ENCODE measurements at places on chromosomes 12 and 14. TPM values are rescaled to one million over a fixed set of nuclear protein-coding genes. Genes with fewer than 3 reads are reported as not detected.

The CMA1 gene
- total RNA-seq = not detected

The TMEM253 gene
- total RNA-seq = not detected

The OR6C2 gene
- total RNA-seq = not detected

The ZNF385A gene
- total RNA-seq = 12.2 TPM

The CARMIL3 gene
- total RNA-seq = 110 TPM

The GPR162 gene
- total RNA-seq = not detected

The HOXC11 gene
- total RNA-seq = not detected

The FGF23 gene
- not detected for total RNA-seq

The FOXM1 gene
- 20.8 TPM for total RNA-seq

The DNAH10 gene
- 0.30 TPM for total RNA-seq

The GALNT9 gene
- not detected for total RNA-seq
